ENCODE measurements at places on chromosomes 2 and 18.

GRCh38 chr2:215811409-215812345, 201.7 kb downstream of the MREG start:
- no peak for DNase-seq

DNA sequence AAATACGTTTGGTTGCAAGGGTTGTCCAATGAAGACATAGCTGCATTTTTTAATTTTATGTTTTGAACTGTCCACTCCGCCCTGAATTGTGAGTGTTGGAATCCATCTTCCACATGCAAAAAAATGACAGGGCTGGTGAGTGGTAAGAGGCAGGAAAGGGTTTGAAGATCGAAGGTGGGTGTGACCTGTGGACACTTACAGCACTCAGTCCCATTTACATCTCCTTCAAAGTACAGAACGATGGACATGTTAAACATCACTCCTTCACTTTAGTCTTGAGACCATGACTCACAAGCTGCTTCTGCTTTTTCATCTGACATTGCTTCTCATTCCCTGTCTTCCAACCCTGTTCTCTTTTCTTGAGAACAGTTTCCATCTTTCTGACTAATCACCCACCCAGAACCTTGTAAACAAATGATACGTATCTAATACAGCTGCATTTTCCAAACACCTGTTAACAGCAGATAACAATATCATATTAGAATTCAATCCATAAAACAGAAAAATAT, 179.3 kb downstream of the ZNF516 start:
- DNase-seq = no peak

GRCh38 chr2:151857650-151858049, 29.4 kb upstream of the ARL5A start:
- DNase-seq = no peak

DNA sequence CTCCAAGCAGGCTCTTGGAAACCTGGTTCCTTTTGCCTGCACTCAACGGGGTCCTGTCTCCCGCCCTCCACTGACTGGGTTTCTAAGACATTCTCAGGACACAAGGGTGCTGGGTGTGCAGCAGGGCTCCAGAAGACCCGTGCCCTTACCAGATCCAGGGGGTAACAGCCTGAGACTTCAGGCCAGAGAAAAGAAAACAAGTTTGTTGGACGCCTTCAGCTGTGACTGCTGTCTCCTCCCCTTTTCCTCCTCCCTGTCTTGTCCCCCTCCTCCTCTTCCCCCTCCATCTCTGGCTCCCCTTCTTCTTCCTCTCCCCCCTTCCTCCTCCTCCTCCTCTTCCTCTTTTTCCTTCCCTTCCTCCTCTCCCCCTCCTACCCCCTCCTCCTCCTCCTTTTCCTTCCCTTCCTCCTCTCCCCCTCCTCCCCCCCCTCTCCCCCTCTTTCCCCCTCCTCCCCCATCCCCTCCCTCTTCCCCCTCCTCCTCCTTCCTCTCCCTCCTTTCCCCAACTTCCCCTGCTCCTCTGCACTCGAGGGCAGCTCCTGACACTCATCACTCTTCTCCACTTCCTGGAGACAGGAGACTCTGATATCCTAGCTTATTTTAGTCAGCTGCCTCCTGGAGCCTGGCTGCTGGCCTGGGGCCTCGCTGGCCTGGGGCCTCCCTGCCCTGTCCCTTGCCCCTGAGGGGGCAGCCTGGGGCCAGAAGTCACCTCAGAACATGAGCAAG, 12.4 kb downstream of the ADRA2B start:
- DNase-seq = no peak

DNA sequence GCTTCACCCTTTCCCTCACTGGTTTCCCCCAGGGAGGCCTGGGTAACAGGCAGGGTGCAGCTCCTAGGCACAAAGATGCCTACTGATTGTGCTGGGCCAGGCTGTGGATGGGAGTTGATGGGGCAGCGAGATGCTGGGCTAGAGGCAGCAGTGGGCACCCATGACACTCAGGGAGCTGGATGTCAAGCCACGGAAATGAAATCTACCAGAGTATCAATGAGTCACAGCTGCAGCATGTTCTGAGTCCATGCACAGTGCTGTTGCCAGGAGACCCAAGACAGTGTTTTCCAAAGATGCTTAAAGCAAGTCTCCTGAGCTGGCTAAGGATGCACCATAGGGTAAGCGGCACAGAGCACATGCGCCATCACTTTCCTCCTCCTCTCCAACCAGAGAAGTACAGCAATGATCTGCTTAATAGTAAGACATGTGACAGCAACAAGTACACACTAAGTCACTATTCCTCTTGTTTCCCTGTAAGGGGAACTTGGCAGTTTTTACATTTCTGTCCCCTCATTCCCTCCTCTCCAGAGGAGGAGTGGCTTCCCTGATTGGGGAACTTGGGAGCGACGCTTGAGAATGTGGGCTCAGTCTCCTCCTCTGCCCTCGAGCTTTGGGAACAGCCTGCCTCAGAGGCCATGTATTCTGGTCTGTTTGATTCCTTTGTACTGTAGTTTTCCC, 57.2 kb downstream of the CDC42EP3 start:
- no peak for DNase-seq

- no peak for DNase-seq
These were observed 210.0 kb downstream of the RBM43 start for GRCh38 chr2:151051574-151052220.

DNA sequence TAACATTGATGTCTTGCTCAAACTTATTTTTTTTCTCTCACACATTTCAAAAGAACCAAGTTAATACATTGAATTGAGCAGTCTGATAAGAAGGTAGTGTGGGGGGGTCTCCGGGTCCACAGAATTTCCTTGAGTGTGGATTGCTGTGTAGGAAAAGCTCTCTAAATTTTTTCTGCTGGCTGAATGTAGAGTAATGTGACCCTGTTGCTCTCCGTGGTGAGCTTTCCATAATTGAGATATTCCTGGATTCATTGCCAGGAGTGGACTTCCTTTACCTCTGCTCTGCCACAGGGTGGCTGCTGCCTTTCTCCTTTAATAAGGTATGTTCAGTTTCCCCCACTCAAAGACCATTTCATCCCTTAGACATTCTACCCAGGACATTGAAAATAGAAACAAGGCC, 50.9 kb downstream of the PKP4 start:
- DNase-seq = no peak

DNA sequence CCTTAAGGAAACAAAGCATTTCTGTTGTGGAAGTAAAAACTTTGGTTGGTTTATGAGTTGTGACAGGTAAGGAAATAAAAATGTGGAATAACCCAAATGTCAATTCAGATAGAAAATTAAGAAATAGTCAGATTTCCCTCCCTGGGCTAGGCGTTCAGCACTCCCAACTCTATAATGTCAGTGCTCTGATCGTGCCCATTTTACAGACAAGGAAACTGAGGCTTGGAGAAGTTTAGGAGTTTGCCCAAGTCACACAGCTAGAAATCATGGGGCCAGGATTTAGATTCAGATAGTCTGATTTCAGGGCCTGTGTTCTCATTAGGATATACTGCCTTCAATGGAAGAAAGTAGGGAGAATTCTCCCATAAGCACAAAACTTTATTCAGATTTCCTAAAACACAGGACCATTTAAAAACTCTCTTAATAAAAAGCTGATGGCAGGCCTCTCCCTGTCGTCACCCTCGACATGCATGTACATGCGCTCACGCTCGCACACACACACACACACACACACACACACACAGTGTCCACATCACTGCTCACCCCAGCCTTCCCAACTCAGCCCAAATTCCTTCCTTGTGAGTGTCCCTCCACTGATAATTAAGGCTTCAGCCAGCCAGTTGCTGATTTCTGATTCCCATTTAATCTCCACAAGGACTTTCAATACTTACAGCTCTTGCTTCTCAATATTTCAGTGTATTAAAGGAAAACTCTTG, 49.1 kb upstream of the SLC14A2 start:
- DNase-seq = no peak

DNA sequence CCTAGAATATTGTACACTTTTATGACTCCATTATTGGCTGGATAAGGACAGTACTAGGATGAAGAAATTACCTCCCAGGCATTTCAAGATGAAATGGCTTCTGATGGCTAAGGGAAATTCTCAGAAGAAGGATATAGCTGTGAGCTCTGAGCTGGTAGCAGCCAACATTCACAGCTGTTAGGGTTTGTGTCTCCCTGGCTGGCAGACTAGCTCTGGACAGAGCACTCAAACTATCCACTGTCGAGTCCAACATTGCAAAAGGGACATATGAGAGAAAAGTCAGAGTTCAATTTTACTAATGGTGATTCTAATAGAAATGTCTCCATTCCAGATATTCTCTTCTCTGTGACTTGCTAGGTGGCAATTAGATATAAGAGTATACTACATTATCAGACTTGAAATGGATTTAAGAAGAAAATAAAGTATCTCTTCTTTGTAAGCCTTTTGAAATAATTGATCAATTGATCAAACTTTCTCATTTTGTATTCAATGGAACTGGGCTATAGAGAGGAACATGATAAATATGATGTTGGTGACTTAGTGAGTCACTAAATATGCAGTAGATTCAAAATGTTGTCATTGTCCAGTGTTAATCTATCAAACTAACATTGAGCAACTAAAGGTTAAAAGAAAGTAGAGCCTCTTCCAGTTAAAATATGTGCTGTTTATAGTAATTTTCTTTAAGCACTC, 1920.3 kb downstream of the SUCLG1 start:
- no peak for DNase-seq

DNA sequence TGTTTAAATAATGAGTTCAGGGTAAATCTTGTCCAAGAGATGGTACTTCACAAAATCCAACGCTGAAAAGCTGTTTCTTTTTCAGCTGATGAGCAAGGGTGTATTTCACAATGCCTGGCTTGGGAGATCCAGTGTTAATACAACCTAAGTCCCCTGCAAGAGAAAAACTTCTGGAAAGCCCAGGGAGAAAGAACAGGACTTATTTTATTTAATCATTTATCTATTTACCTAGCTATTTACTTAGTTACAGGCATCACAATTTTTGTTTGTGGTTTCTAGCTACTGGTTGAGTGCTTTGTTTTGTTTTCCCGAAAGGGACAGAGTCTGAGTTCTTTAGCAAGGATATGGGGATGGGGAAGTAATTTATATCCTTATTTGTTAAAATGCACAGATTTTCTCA, 598.2 kb upstream of the SYT4 start:
- no peak for DNase-seq

- DNase-seq = no peak
These were observed 30.8 kb downstream of the TBC1D8 start for GRCh38 chr2:101120124-101120996.

DNA sequence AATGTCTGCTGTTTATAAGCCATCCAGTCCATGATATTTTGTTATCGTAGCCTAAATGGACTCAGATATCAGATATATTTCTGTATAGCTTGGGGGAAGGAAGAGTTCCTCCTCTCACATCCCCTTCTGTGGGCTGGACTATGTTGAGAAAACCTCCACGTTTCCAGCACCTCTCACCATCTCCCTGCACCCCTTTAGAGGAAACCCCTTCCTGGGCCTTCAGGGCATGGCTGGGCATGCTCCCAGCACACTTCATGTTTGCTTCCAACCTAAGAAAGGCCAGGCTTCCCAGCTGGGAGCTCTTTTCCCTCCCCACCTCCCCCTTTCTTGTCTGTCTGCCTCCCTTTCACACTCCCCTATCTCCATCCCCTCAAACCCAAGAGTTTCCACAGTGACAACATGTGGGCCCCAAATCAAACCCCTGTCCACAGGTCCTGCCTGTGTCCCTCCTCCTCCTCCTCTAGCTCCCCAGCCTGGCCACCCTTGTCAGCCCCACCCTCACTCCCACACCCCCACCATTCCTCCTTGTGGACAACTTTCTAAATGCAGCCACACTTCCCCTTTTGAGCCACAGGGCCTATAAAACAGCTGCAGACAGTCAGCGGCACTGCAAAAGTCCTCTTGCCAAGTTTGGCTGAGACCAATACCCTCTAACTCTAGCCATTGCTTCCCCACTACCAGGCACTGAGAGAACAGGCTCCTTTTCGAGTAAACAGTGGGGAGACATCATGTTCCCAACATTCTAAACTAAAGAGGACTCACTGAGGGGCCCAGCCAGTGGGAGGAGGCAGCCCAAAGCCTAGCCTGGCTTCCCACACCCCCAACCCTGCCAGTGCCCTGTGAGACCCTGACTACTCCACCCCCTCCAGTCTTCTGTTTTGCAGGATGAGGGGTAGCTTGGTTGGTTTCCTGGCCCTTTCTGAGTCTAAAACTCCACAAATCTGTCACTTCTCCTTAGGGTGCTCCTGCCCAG, 120.5 kb downstream of the ZFP36L2 start:
- no peak for DNase-seq

DNA sequence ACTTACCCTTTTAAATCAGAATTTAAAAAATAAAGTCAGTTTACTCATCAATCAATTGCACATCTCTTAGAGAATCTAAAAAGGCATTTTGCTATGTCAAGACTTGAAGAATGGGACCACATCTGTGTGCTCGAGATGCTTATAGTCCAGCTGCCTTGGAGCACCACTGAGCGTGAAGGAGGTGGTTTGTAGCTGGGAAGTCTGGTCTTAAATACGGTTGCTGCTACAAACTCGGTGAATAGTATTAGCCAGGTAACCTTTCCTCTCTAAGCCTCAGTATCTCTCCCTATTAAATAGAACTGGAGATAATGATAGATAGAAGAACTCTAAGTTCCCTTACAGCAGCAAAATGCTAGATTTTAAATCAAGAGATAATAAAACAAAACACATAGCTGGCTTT, 289.7 kb downstream of the TRIB2 start:
- DNase-seq = no peak

DNA sequence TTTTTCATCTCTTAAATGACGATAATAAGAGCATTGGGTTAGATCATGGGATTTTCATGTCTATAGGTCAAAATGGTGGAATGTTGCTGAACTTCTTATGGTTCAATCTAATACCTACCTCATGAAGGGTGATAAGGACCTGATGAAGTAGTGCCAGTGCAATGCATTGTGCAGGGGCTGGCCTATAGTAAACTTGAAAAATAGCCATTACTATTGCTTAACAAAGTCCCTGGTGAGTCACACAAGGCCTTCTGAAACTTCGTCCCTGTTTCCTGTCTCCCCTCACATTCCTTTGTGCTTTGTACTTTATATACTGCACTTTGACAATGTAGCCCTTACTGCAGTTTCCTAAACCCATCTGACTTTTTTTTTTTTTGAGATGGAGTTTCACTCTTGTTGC, 515.9 kb downstream of the SLC4A3 start:
- DNase-seq = no peak

DNA sequence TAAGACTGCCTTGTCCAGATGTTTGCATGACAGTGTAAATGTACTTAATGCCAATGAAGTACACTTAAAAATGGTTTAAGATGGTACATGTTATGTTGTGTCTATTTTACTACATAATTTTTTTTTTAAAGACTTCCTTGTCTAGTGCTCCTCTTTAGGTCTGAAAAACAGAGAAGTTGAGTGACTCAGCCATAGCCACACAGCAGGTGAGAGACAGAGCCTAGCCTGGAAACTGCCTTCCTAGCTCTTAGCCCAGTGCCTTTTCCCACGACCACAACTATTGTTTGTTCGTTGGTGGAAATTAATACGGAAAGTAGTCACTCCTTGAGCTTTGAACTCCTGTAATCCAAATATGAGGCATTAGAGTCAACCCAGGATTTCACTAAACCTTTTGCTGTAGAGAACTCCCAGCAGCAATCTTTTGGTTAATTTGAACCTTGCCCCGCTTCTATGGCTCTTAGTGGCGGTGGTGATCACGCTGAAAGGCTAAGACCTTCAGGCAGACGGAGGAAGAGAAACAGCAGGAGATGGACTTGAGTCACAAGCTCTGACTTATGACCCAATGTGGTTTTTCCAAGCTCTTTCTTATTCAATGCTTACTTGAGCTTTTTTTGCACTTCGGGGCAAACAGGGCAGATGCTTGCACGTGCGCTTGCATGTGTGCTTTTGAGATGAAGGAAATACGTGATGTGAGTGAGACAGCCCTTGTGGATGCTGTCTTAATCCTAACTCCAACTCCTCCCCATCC, 21.2 kb downstream of the TRIB2 start:
- DNase-seq = no peak

- no peak for DNase-seq
These were observed 120.4 kb downstream of the PDCL3 start for GRCh38 chr2:100683231-100683630.

GRCh38 chr18:79508565-79509535, 113.1 kb downstream of the NFATC1 start:
- DNase-seq = no peak
